ENCODE measurements at places on chromosomes 1 and 21. TPM values are rescaled to one million over a fixed set of nuclear protein-coding genes. Genes with fewer than 3 reads are reported as not detected.

- peak overlapping the region; percentile 8 for H3K4me3 ChIP-seq
- peaks cover 50% of the 10 kb centered on the region for H3K4me1 ChIP-seq
- no peak overlapping the region for H3K27ac ChIP-seq
- H3K36me3 ChIP-seq = peaks cover 8% of the 10 kb centered on the region
Observed at GRCh38 chr21:46637952-46638746, 2.7 kb downstream of the PRMT2 start.

DNA sequence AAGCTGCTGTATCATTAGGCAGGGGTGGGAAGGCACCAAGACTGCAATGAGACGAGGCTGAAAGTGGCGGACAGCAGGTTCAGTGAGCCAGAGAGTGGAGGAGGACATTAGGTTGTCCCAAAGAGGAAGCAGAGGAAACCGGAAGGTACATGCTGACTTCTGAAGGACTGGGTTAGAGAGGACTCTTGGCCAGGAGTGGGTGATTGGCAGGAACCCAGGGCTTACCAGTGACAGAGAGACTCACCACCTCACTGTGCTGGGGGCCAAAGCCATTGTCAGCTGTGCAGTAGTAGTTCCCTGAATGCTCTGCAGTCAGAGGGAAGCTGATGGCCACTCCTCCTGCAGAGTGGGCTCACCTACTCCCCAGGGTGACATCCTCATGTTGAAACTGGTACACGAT, 41.9 kb upstream of the FCRL4 start:
- H3K4me1 ChIP-seq = no peaks in the 10 kb centered on the region
- H3K4me3 ChIP-seq = no peak overlapping the region
- no peaks in the 10 kb centered on the region for H3K36me3 ChIP-seq
- H3K27ac ChIP-seq = no peak overlapping the region
- DNase-seq = no peak

DNA sequence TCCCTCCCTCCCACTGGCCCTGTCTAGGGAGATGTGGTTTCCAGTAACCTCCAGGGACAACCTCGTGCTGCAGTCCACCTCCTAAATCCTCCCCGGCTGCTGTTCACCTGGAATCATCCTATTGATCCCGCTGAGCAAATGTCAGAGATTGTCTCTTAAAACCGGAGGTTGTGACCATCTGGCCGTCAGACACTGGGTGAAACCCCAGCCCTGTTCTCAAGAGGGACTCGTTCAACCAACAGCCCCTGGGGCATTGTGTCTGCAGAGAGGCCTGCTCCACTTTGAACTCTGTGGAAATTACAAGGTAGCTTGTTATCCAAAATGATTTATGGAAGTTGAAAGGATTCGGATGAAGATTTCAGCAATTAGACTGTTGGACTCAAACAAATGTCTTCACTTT, 498.0 kb downstream of the MATN1 start:
- no peaks in the 10 kb centered on the region for H3K36me3 ChIP-seq
- H3K27me3 ChIP-seq = no peaks in the 10 kb centered on the region
- DNase-seq = no peak
- no peak overlapping the region for H3K4me3 ChIP-seq
- H3K4me1 ChIP-seq = no peaks in the 10 kb centered on the region

DNA sequence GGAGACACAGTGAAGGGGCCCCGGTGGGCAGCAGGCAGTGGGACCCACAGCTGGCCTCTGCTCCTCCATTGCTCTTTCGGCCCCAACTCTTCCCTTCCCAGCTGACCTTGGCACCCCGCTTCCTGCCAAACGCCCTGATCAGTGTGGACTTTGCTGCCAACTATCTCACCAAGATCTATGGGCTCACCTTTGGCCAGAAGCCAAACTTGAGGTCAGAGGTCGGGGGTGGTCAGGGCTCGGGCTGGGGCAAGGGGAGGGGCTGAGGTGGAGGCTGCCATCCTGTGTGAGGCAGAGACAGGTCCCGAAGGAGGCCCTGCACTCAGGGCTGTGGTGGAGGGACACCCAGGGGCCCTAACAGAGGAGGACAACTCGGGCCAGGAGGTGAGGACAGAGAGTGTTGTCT, 13.7 kb downstream of the PODN start:
- H3K4me1 ChIP-seq = no peaks in the 10 kb centered on the region
- no peak overlapping the region for H3K4me3 ChIP-seq
- H3K36me3 ChIP-seq = peaks cover 30% of the 10 kb centered on the region
- no peaks in the 10 kb centered on the region for H3K27me3 ChIP-seq
- no peak overlapping the region for H3K27ac ChIP-seq
- DNase-seq = peak; percentile 69

DNA sequence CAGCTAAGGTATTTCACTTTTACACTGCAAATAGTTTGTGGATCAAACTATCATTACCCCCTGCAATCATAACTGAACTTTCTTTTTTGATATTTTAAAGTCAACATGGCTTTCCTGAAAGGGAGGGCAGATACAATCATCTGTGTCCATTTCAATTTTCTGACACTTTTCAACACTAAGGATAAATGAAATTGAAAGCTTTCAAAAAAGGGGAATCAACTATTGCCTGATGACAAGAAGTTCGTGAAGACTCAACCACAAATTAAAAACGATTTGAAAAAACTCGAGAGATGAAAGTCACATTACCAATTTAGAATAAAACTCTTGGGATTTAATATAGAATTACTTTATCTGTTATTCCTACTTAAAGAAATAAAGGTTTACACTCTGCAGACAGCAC, 11.7 kb downstream of the SRSF4 start:
- no peaks in the 10 kb centered on the region for H3K27me3 ChIP-seq
- DNase-seq = no peak
- no peaks in the 10 kb centered on the region for H3K4me1 ChIP-seq
- H3K4me3 ChIP-seq = no peak overlapping the region

- peak; percentile 78 for DNase-seq
- H3K4me1 ChIP-seq = peaks cover 8% of the 10 kb centered on the region
- peak overlapping the region; percentile 51 for H3K27ac ChIP-seq
Observed at GRCh38 chr21:39125752-39126485, 57.3 kb downstream of the PSMG1 start.

DNA sequence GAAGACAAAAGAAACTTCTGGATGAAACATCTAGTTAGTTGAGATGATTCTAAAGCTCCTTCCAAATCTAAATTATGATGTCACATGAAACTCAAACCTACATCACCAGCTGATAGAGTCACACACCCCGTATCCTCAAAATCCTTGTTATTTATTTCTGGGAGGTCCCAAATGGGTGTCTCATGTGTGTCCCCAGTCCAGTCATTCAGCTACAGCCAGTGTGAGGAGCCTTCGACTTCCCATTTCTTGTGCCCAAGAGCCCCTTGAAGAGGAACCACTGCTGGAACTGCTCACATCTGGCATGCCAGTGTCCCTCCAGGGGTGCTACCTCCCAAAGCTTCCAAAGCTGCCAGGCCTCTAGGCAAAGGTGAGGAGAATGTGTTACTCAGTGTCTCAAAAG, 32.5 kb upstream of the KCNA3 start:
- no peak for DNase-seq
- no peak overlapping the region for H3K27ac ChIP-seq
- H3K27me3 ChIP-seq = no peaks in the 10 kb centered on the region

DNA sequence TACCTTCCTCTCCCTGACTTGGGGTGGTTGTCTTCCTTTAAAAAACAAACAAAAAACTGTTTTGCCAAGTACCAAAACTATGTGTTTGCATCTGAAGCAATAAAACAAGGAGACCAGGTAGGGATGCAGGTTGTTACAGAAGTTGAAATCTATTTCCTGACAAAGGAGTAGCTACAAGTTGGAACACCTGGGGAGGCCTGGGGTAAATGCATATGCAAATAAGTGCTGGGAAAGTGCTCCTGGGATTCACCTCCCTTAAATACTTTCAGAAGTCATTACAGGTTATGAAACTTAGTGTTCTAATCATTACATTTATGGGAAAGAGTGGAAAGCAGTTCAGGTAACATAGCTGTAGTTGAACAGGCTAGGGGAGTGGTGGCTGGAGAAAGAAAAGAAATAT, 1.9 kb upstream of the TSNAX start:
- H3K4me3 ChIP-seq = no peak overlapping the region
- H3K4me1 ChIP-seq = no peaks in the 10 kb centered on the region
- no peak overlapping the region for H3K27ac ChIP-seq

GRCh38 chr1:197342044-197342565, 74.1 kb downstream of the CRB1 start:
- H3K27ac ChIP-seq = no peak overlapping the region
- H3K36me3 ChIP-seq = no peaks in the 10 kb centered on the region
- DNase-seq = no peak
- no peaks in the 10 kb centered on the region for H3K27me3 ChIP-seq
- H3K4me3 ChIP-seq = no peak overlapping the region

DNA sequence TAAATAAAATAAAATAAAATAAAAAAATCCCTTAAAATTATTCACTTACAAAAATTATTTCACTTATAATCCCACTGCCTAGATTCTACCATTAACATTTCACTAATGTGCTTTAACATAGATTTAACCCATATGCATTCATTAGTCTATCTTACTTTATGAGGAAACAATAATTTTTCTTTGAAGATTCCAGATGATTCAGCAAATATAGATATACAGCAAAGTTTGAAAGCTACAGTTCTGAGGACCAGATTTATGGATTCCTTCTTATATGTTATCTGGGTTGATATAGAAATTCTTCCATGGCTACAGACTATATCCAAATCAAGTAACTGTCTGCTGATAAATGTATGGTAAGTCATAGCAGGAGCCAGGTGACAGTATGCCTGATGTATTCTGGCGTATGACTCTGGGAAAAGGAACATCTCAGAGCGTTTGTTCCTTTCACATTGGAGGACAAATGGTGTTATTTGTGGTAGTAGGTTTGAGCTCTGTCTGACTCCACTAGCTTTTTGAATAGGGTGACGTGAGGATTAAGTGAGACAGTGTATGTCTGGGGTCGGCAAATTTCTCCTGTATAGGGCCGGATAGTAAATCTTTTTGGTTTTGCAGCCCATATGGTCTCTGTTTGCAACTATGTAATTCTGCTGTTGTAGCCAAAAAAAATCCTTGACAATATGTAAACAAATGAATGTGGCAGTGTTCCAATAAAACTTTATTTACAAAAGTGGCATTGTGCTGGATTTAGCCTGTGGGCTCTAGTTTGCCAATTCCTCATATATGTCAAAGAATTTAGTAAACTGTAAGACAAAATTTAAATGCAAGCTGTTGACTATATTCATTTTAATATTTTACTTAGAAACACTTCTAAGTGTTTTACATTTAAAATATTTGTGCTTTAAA, 9.3 kb downstream of the MAP3K21 start:
- no peak overlapping the region for H3K4me3 ChIP-seq
- no peak for DNase-seq
- no peaks in the 10 kb centered on the region for H3K4me1 ChIP-seq
- H3K27me3 ChIP-seq = peaks cover 16% of the 10 kb centered on the region

DNA sequence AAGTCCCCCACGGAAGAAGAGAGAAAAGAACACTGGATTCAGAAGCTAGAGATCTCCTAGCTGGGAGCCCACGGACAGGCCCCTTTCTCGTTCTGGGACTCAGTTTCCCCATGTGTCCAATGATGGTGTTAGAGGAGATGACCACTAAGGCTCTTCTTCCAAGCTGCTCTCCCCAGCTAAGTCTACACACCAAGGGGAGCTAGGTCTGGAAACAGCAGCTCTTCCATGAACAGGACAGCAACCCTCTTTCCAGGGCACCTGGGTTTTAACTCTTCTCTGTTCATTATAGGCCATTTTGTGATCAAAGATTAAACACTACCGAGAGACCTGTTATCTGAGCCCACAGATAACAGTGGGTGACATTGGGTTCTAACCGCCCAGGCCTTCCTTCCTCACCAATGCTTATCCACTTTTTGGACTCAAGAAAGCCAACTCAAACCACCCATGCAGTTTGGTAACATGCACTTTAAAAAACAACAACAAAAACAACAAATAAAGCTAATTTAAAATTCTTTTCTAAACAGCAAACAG, 85.9 kb downstream of the MRPL37 start:
- H3K36me3 ChIP-seq = no peaks in the 10 kb centered on the region
- H3K4me3 ChIP-seq = no peak overlapping the region
- peak overlapping the region; percentile 70 for H3K27ac ChIP-seq
- H3K27me3 ChIP-seq = no peaks in the 10 kb centered on the region

DNA sequence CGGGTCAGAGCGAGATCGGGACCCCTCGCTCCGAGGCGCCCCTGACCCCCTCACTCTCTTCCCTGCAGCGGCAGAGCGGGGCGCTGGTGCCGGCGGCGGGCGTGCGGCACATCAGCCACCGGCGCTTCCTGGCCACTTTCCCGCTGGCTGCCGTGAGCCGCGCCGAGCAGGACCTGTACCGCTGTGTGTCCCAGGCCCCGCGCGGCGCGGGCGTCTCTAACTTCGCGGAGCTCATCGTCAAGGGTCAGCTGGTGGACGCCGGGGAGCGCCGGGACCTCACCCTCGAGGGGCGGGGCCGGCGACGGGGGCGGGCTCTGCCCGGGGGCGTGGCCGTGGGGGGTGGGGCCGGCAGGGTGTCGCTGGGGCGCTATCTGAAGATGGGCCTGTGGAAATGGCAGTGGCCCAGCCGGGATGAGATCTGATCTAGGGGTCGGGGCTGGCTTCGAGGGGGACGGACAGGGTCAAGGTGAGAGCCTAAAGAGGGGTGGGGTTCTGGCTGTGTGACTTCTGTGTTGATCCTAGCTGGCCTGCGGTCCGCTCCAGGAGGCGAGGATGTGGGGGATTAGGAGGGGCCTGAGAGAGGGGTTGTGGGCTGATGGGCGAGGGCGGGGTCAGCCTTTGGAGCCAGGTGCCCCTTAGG, 23.6 kb downstream of the PTPRU start:
- no peaks in the 10 kb centered on the region for H3K27me3 ChIP-seq
- peak overlapping the region; percentile 56 for H3K4me3 ChIP-seq
- no peak overlapping the region for H3K27ac ChIP-seq
- H3K4me1 ChIP-seq = peaks cover 15% of the 10 kb centered on the region
- H3K36me3 ChIP-seq = no peaks in the 10 kb centered on the region

The FCMR gene
- total RNA-seq = 0.49 TPM

The CRTC2 gene
- 23.3 TPM for total RNA-seq

The LCE2B gene
- not detected for total RNA-seq

The SCAF4 gene
- 19.1 TPM for total RNA-seq

The ANKRD13C gene
- 34.2 TPM for total RNA-seq

The RIPK4 gene
- total RNA-seq = under 0.01 TPM

The G0S2 gene
- total RNA-seq = 19.3 TPM

The LMX1A gene
- total RNA-seq = not detected

The CCT3 gene
- 253 TPM for total RNA-seq

The SYPL2 gene
- 2.1 TPM for total RNA-seq

The OLFML2B gene
- 14.3 TPM for total RNA-seq

The DPH5 gene
- 35.5 TPM for total RNA-seq

The TTC34 gene
- total RNA-seq = 0.83 TPM
